Stimulated activated CD4-positive, alpha-beta T cell treated with anti-CD3 and anti-CD28 coated beads, Interleukin-1b, Interleukin-23, amount 100 ng/mL, for 48 hours (primary cell): ENCODE measurements at places on chromosomes 7 and 10.

DNA sequence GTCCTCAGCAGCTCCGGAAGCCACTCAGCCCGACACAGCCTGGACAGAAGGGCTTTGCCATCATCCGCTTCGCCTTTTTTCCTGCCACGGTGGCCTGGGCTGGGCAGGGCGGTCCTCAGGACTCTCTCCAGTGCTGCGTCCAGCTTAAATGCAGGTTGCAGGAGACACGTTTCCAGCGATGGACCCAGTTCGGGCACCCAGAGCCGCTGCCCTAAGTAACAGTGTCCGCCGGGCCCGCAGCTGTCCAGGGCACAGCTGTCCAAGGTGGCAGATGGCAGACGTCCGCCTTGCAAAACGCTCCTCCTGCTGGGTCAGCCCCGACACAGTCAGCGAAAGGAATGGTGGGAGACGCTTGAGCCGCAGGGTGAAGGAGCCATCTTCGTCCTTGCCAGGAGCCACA, 37.0 kb upstream of the FOXL3 start:
- DNase-seq = no peak

- no peak for DNase-seq
These were observed 125.4 kb downstream of the KMT2E start for GRCh38 chr7:105139381-105139780.

DNA sequence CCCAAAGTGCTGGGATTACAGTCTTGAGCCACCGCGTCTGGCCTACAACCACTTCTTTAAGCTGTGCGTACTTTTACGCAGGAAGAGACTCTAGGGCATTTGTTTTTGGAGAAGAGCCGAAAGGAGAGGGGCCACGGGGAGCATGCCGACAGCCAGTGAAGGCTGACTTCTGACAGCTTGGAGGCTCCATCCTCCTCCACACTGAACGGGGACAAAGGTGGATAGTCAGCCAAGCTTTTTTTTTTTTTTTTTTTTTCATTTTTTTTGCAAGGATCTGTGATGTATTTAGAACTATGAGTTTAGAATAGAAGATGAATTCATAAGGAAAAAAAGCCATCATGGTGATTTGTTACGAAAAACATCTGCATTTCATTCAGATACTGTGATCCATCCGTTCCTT, 221.7 kb downstream of the ARHGAP21 start:
- no peak for DNase-seq

- DNase-seq = no peak
These were observed 35.4 kb downstream of the CCNY start for GRCh38 chr10:35371731-35372130.
